ENCODE measurements at places on chromosomes 13 and 19.

DNA sequence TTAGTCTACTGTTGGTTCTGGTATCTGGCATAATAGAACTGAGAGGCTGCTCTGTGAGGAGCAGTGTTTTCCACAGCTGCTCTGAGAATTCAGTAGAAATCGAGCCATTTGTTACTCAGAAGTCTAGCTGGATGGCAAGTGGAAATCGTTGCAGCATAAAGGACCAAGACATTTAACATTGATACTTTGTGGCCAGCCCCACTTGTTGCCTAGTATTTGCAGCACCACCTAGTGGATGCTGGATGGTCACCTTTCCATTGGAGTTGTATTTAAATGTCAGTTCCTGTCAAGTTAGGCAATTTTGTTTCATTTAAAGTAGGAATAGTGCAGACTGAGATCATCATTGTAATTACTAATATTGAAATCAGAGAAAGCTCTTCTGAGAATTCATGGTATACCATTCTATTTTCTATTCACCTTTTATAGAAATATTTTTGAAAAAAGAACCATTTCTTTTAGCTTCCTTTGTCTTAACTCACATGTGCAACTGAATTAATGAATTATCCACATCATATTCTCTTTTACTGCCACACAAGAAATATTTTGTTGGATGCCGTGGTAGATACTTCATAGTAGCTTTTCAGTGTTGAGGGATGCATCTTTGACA, 64.6 kb downstream of the PDS5B start:
- no peaks in the 10 kb centered on the region for H3K36me3 ChIP-seq
- no peak overlapping the region for H3K27ac ChIP-seq
- H3K27me3 ChIP-seq, result no peaks in the 10 kb centered on the region
- peak; percentile 61 for DNase-seq
- peaks cover 7% of the 10 kb centered on the region for H3K4me1 ChIP-seq

GRCh38 chr13:34478376-34478775, 463.7 kb upstream of the NBEA start:
- no peak overlapping the region for H3K27ac ChIP-seq
- H3K4me1 ChIP-seq, result no peaks in the 10 kb centered on the region
- H3K4me3 ChIP-seq, result no peak overlapping the region
- no peaks in the 10 kb centered on the region for H3K27me3 ChIP-seq
- no peak for DNase-seq
- no peaks in the 10 kb centered on the region for H3K36me3 ChIP-seq

GRCh38 chr13:110409581-110409992, 102.5 kb downstream of the COL4A2 start:
- peak overlapping the region; percentile 78 for H3K27ac ChIP-seq
- H3K36me3 ChIP-seq, result no peaks in the 10 kb centered on the region
- peaks cover 88% of the 10 kb centered on the region for H3K4me1 ChIP-seq
- DNase-seq, result no peak
- H3K27me3 ChIP-seq, result no peaks in the 10 kb centered on the region

DNA sequence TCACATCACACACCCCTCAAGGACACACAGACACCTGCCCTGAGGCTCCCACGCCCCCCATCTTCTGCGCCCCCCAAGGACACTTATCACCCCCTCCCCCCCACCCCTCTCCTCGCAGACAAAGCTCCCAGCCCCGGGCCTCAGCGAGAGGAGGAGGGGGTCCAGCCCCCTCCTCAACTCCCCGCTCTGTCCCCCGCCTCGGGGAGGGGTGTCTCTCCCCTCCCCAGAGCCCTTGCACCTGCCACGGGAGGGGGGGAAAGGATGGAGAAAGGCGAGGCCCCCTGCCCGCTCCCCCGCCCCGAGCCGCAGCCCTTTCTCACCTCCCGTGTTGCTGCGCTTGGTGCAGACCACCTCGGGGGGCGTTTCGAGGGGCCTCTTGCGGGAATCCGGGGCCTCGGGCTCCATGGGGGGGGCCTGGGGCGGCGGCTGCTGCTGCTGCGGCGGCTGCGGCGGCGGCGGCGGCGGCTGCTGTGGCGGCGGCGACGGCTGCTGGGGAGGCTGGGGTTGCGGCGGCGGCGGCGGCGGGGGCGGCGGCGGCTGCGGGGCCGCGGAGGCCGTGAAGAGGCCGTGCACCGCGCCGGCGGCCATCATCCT, 621 bp downstream of the NOVA2 start:
- H3K27ac ChIP-seq, result no peak overlapping the region
- DNase-seq, result no peak
- H3K4me3 ChIP-seq, result no peak overlapping the region
- H3K27me3 ChIP-seq, result peaks cover 7% of the 10 kb centered on the region
- H3K36me3 ChIP-seq, result no peaks in the 10 kb centered on the region

DNA sequence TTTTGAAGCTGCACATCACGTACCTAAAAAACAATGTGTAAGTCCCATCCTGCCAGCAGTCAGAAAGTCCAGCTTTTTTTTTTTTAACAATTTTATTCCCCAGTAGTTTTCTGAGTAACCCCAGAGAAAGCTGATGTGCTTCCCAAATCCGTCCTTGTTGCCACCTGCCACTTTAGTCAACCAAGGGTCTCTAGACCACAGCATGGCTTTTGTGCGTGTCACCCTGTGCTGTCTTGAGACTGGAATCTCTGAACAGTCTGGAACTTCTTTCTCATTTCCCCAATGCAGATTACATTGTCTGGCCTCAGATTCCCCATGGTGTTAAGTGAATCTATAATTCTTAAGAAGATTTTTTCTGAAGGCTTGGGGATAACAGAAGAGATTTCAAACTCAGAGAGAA, 289.2 kb upstream of the KLF12 start:
- H3K4me1 ChIP-seq, result no peaks in the 10 kb centered on the region
- H3K27me3 ChIP-seq, result no peaks in the 10 kb centered on the region
- no peak overlapping the region for H3K27ac ChIP-seq
- no peak for DNase-seq

- H3K27ac ChIP-seq, result peak overlapping the region; percentile 91
- no peak overlapping the region for H3K4me3 ChIP-seq
- H3K27me3 ChIP-seq, result no peaks in the 10 kb centered on the region
- H3K4me1 ChIP-seq, result peaks cover 57% of the 10 kb centered on the region
- DNase-seq, result peak; percentile 58
Measured at GRCh38 chr13:98521461-98522247, 55.3 kb downstream of the STK24 start.

DNA sequence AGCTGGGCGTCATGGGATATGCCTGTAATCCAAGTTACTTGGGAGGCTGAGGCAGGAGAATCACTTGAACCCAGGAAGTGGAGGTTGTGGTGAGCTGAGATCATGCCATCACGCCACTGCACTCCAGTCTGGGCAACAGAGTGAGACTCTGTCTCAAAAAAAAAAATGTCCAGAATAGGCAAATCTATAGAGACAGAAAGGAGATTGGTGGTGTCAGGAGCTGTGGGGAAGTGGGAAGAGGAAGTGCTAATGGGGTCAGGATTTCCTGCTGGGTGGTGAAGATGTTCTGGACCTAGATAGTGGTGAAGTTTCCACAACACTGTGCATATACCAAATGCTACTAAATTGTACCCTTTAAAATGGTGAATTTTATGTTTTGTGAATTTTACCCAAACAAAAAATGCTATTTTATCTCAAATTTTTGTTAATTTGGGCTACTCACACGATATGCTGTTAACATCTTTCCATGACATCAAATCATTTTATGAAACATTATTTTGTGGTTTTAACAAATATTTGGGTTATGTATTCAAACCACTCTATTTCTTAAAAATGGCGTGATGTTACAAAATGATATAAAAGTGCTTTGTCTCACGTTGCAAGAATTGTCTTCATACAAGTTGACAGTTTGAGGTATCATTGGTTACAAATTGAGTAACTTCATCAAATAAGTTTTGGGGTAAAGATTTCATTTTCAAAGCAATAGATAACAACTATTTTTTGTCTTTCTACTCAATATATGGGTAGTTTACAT, 7.4 kb upstream of the CYP4F3 start:
- H3K27ac ChIP-seq, result no peak overlapping the region
- no peaks in the 10 kb centered on the region for H3K4me1 ChIP-seq
- H3K27me3 ChIP-seq, result peaks cover 3% of the 10 kb centered on the region
- no peak for DNase-seq
- no peaks in the 10 kb centered on the region for H3K36me3 ChIP-seq

- peaks cover 16% of the 10 kb centered on the region for H3K4me1 ChIP-seq
- H3K36me3 ChIP-seq, result no peaks in the 10 kb centered on the region
- peak; percentile 65 for DNase-seq
- peak overlapping the region; percentile 67 for H3K4me3 ChIP-seq
- H3K27ac ChIP-seq, result peak overlapping the region; percentile 85
- H3K27me3 ChIP-seq, result no peaks in the 10 kb centered on the region
Measured at GRCh38 chr13:76885203-76886004, 801 bp downstream of the KCTD12 start.

GRCh38 chr13:80504453-80504852, 163.5 kb upstream of the SPRY2 start:
- H3K27ac ChIP-seq, result no peak overlapping the region
- no peaks in the 10 kb centered on the region for H3K27me3 ChIP-seq
- DNase-seq, result no peak
- no peaks in the 10 kb centered on the region for H3K36me3 ChIP-seq

DNA sequence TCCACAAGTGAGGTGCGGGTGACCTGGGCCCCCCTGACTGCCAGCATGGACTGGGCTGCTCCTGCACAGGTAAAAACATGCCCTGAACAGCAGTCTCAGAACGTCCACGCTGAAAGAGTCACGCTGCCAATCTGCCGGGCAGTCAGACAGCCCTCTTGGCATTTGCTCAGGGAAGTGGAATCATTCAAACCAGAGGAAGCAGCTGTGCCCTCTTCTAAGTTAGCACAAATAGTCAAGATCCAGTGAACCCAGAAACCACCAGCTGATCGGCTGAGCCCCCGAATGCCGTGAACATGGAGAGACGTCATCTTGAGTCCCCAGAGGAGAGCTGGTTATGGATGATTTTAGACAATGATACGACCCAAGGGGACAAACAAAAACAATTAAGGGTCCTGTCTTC, 34.4 kb downstream of the KLF2 start:
- no peak for DNase-seq
- H3K27me3 ChIP-seq, result no peaks in the 10 kb centered on the region
- no peaks in the 10 kb centered on the region for H3K36me3 ChIP-seq
- H3K4me3 ChIP-seq, result no peak overlapping the region
- peaks cover 12% of the 10 kb centered on the region for H3K4me1 ChIP-seq
- H3K27ac ChIP-seq, result no peak overlapping the region

- no peak overlapping the region for H3K4me3 ChIP-seq
- no peaks in the 10 kb centered on the region for H3K27me3 ChIP-seq
- no peak for DNase-seq
- peak overlapping the region; percentile 85 for H3K27ac ChIP-seq
- H3K36me3 ChIP-seq, result no peaks in the 10 kb centered on the region
- H3K4me1 ChIP-seq, result peaks cover 26% of the 10 kb centered on the region
Measured at GRCh38 chr19:31347354-31347753, 1.9 kb downstream of the TSHZ3 start.

DNA sequence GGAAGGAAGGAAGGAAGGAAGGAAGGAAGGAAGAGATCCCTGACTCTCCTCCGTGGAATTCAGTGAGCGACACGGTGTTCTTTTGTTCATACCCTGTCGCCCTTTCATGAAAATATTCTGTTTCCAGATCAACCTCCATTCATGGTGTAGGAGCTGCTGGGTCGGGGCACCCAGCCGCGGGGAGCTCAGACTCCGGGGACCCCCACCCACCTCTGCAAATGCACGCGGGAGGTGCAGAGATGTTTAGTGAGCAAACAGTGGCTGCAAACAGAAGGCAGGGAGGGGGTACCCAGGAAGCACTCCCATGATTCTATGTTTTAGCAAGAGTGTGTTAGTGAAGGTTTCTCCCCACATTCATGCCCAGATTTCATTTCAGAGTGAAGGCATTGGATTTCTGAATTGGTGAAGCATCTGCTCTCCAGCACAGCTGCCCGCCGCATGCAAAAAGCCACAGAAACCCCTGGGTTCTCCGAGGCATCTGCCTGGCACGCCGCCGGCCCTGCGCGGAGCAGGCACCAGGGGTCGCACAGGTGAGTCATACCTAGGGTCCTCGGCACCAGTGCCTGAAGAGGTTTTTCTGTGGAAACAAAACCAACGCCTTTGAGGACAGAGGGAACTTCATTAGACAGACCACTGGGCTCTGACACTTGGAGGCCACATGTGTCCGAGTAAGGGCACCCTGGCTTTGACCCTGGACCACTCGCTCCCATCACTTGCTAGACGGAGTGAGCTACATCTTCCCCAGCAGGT, 80.6 kb downstream of the ZNF557 start:
- DNase-seq, result no peak
- H3K27me3 ChIP-seq, result no peaks in the 10 kb centered on the region
- peaks cover 2% of the 10 kb centered on the region for H3K36me3 ChIP-seq
- H3K27ac ChIP-seq, result no peak overlapping the region
- H3K4me1 ChIP-seq, result no peaks in the 10 kb centered on the region

DNA sequence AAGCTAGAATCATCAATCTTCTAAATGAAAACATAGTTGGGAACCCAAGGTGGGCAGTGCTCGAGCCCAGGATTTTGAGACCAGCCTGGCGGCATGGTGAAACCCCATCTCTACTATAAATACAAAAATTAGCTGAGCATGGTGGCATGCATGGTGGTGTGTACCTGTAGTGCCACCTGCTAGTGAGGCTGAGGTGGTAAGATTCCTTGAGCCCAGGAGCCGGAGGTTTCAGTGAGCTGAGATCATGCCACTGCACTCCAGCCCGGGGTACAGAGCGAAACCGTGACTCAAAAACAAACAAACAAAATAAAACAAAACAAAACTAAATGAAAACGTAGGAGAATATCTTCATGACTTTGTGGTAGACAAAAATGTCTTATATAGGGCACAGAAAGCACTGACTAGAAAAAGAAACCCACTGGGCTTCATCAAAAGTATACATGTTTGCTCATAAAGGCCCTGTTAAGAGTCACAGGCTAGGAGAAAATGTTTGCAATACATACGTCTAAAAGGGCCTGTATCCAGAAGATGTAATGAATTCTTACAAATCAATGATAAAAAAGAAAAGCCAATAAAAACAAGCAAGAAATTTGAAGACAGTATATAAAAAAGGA, 353.6 kb downstream of the FGF9 start:
- no peak overlapping the region for H3K4me3 ChIP-seq
- no peaks in the 10 kb centered on the region for H3K36me3 ChIP-seq
- no peak for DNase-seq
- no peaks in the 10 kb centered on the region for H3K4me1 ChIP-seq
- H3K27me3 ChIP-seq, result no peaks in the 10 kb centered on the region

- no peaks in the 10 kb centered on the region for H3K36me3 ChIP-seq
- no peaks in the 10 kb centered on the region for H3K27me3 ChIP-seq
- DNase-seq, result peak; percentile 51
- H3K4me1 ChIP-seq, result peaks cover 20% of the 10 kb centered on the region
- no peak overlapping the region for H3K4me3 ChIP-seq
Measured at GRCh38 chr19:15199661-15200552, 888 bp downstream of the NOTCH3 start.

- no peaks in the 10 kb centered on the region for H3K27me3 ChIP-seq
- H3K4me3 ChIP-seq, result no peak overlapping the region
- H3K36me3 ChIP-seq, result no peaks in the 10 kb centered on the region
- H3K4me1 ChIP-seq, result peaks cover 11% of the 10 kb centered on the region
- DNase-seq, result no peak
- no peak overlapping the region for H3K27ac ChIP-seq
Measured at GRCh38 chr19:58536852-58537798, 6.7 kb upstream of the TRIM28 start.

GRCh38 chr19:38686530-38686888, 39.1 kb downstream of the ACTN4 start:
- no peak for DNase-seq
- no peak overlapping the region for H3K4me3 ChIP-seq
- H3K27me3 ChIP-seq, result no peaks in the 10 kb centered on the region
